Endodermal cell (in vitro differentiated cells): ENCODE measurements at places on chromosomes 3 and 15.

DNA sequence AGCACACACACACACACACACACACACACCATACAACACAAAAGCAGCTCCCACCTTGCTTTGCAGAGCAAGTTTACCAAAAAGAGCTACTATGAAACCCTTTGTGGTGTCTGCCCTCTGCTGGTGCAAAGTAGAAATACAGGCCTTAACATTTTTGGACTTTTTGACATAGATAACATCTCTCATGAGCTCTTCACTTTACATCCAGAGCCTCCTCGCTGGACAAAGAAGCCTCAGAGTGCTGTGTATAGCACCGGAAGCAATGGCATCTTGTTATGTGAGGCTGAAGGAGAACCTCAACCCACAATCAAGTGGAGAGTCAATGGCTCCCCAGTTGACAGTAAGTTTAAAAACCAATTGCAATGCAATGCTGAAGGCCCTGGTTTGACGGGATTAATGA lies 157.9 kb downstream of the CHL1 start:
- DNase-seq: peak; percentile 83

DNA sequence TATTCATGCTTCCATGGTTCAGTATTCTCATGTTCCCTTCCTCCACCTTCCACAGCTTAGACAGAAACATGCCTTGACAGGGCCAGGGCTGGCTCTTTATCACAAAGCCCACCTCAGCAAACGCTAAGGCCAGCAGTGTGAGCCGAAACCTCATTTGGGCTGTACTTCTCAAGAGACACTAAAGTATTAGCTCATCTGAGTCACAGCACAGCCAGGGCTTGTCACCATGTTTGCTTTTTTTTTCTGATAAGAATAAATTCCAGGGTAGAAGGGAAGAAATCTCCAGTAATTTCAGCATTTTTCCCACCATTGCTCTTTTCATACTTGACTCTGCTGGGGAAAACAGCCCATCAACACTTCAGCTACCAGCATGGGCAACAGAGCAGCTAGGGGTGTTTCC lies 95.4 kb downstream of the MYLK start:
- DNase-seq: no peak

DNA sequence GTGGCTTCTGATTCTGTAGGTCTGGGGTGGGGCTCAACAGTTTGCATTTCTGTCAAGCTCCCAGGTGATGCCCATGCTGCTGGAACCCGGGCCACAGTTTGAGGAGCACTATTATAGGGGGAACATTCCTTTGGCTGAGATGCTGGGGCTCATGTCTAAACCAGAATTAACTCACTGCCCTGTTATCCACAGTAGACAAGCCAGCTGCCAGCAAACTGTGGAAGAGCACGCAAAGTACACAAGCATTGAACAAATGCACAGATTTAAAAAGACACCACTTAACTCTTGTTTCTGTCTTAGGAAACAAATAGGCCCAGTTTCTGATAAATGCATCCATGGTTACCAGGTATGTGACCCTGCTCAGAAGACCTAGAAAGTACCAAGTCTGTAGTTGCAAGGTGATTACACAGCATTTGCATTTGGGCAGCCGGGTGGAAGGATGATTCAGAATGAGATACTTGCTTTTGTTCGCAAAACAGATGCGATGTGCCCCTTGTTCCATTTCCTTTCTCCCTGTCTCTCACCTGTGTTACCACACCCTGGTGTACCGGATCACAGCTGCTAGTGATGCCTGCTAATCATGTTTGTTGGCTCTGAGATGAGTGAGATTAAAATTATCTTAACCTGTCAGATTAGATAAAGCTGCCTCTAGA lies 12.4 kb downstream of the GYG1 start:
- peak; percentile 57 for DNase-seq

DNA sequence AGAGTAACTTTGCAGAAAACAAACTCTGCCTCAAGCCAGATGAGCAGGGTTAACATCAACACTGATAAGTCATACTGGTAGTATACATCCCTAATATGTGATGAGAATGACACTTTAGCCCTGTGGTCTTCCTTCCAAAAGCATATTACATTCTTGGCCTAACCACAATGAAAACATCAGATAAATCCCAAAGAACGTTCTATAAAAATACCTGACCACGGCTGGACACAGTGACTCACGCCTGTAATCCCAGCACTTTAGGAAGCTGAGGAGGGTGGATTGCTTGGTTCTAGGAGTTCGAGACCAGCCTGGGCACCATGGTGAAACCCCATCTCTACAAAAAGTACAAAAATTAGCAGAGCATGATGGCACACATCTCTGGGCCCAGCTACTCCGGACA lies 4.7 kb downstream of the TMCC1 start:
- no peak for DNase-seq

- DNase-seq: peak; percentile 90
These were observed at the start of gene UPK1B for GRCh38 chr3:119173325-119173724. Gene UPK1B, plus strand, starts transcription at chr3:119173598. Its CDS starts 13,144 bp downstream, at chr3:119186742.

DNA sequence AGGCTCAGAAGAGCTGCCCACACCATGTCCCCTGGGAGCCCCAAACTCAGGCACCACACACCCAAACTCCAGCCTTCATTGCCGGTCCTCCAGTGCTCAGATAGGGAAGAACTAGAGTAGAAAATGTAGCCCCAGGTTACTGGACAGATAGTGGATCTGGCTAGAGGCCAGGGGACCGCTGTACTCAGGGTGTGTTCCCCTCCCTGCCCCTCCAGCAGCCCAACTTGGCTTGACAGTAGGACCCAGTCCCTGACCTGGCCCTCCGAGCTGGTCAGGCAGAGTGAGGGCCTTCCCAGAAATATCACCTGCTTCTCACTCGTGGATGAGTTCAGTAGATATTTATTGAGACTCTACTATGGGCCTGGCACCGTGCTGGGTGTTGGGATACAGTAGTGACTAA lies 100.0 kb downstream of the CORO2B start:
- peak; percentile 20 for DNase-seq

- peak; percentile 99 for DNase-seq
These were observed 15.6 kb upstream of the WNT7A start for GRCh38 chr3:13895155-13896105.

- DNase-seq: no peak
These were observed 7.2 kb downstream of the RTF1 start for GRCh38 chr15:41423979-41424659.

- peak; percentile 76 for DNase-seq
These were observed 237.3 kb downstream of the PDCD6IP start for GRCh38 chr3:34035775-34036174.

DNA sequence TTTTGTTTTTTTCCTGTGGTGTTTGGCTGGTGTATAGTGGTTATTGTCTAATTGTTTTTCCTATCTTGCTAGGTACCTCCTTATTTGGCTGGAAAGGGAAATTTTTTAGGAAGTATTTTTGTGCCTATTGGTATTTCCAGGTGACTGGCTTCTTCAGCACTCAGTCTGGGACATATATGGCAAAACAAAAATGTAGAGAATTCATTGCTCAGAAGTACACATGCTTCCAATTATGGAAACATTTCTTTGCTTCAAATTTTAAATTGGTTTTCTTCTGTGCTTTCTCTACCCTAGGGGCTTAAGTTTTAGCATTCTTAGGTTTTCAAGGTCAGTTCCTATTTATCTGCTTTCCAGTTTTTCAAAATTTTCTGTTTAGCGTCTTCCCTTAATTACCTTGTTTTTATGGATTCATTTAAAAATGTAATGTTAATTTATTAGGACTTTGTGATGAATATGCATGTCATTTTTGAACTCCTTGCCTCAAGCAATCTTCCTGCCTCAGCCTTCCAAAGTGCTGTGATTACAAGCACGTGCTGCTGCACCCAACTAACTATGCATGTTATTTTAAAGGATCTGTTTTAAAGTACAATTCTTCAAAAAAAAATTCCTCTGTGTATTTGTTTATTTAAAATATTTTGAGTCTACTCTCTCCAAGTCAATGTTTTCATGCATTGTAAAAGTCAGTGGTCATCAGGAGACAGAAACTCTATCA lies 231.9 kb upstream of the DPPA4 start:
- no peak for DNase-seq

GRCh38 chr15:89140595-89140994 lies 52.3 kb downstream of the ABHD2 start:
- no peak for DNase-seq

- no peak for DNase-seq
These were observed 254.1 kb upstream of the ZNF717 start for GRCh38 chr3:76039431-76039830.

DNA sequence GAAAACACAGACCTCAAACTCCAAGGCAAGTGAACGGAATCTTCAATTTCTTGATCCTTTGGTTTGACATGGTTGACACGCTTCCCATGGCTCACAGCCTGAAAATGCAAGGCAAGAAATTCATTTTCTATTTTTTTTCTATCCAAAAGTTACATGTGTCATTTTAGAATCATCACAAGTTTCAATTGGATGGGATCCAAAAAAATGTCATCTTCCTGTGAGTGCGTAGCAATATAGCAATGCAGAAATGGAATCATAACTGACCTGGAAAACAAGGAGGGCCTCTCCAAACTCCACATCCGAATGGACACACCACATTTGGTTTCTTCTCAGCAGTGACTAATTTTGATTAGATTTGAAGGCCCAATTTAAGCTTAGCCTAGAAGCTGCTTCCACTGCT lies 175.8 kb upstream of the ATP11B start:
- DNase-seq: no peak

DNA sequence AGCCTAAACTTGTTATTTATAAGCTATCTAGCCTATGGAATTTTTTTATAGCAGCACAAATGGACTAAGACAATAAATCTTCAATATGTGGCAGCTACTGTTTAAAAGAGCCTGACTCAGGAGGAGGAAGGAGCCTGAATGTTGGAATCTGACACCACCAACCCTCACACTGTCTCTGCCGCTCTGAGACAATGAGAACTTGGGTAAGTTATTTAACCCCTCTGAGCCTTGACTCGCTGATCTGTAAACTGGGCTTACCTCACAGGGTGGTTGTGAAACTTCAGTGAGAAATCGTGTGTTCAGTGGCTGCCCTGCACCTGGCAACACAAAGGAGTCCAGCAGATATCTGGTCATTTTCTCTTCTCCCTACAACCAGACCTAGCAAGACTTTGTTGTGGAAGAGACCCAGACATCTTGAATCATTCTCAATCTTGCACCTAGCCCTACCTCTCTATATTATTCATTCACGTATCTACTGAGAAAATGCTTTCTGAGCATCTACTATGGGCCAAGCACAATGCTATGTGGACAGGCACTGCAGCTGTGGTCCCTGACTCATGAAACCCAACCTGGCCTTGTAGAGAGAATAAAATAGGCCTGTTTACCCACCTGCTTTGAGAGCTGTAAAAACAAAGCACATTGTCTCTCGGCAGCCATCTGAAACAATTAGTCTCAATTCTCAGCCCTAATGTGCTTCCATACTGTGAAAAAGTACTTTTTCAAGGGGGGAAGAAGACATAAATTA lies 81.9 kb upstream of the SLC25A36 start:
- DNase-seq: no peak

DNA sequence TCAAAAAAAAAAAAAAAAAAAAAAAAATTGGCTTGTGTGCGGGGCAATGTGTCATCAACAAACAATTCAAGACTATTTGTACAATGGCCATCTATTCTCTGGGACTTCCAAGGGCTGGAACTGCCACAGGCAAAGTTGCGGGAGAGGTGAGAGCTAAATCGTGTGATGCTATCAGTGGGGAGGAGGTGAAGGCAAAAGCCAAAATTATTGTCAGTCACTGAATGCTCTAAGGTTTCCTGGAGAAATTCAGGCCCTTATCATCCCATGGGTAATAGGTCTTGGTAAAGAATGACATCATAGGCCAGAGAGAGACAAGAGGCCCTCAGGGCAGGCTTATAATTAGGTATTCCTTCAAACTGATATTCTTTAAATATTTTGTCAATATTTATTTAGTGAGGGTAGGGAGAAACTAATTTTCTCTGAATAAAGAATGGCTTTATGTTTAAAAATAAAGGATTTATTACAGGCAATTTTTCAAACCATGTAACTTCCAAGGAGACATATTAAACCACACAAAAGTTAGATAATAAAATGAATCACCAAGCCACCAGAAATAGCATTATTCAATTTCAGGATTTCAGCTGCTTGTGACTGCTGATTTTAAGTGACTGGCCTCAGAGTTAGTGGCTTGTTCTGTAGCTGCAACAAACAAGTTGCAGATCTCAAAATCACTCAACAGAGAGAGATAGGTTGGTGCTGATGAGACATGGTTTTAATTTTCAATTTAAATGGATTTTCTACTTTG lies 226.3 kb upstream of the MRPL3 start:
- no peak for DNase-seq

GRCh38 chr3:77602722-77603121 lies 562.8 kb downstream of the ROBO2 start:
- no peak for DNase-seq
